Activated CD4-positive, alpha-beta T cell treated with anti-CD3 and anti-CD28 coated beads for 4 hours (primary cell): ENCODE measurements at places on chromosomes 13 and 19.

DNA sequence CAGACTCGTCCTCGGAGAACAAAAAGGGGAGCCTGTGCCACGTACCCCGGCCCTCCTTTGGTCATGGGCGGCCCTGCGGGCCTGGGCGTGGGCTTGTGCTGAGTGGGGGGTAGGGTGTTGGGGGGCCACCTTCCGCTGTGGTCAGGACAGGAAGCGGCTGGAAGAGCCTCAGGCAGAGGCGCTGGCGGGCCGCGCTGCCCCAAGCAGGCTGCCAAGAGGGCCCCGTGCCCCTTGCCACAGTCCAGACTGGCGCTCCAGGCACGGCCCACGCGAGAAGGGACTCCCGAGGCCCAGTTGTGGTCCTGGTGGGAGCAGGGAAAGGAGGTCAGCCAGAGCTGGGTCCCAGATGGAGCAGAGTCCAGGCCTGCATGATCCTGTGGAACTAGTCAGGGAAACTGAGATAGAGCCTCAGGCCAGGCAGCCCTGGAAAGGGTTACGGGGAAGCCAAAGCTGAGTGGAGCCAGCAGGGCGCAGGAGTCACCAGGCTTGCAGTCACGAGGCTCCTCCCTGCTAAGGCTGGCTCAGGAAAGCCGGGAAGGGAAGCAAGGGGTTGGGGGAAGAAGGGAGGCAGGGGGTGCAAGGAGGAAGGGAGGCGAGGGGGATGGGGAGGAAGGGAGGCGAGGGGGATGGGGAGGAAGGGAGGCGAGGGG, 135.0 kb downstream of the CRYL1 start:
- DNase-seq = no peak

DNA sequence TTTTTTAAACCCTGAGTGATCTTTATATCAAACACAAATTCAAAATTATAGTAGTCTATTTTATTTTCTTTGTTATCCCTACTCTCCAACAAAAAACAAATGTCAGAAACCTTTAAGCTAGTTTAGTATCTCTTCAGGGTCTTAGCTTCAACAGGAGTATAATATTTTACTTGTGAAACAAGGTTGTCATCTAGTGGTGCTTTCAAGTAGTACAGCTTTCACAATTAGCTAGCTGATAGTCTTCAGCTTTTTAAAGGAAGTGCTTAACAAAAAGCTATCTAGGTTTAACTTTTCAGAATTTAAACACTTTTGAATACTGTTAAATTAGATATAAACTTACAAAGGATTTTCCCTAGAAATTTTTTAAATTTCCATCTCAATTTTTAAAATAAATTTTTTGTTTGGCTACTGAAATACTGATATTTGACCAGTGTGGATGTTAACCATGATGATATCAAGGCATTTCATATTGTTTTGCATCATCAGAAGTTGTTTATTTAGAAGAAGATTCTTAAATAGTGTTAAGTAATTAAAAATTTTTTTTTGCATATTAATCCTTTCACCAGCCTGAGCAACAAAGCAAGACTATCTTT, 34.2 kb downstream of the TDRD3 start:
- DNase-seq = no peak

- DNase-seq = no peak
Measured at GRCh38 chr13:80870186-80870585, 529.3 kb upstream of the SPRY2 start.

DNA sequence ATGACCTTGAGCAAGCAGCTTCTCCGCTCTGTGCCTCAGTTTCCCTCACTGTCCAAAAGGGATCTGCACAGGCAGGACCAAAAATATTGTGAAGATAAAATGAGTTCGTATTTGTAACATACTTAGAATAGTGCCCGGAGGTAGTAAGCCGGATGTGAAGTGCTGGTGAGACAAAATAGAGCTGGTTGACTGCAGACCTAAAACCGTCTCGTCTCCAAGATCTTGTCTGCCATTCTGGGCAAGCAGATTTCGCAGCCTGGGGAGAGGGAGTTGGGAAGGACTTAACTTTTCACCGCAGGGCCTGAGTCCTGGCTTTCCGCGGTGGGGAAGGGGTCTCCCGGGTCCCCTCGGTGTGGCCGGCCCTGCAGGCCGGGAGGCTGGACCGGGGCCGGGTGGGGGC, 8.2 kb upstream of the BBC3 start:
- DNase-seq = no peak

DNA sequence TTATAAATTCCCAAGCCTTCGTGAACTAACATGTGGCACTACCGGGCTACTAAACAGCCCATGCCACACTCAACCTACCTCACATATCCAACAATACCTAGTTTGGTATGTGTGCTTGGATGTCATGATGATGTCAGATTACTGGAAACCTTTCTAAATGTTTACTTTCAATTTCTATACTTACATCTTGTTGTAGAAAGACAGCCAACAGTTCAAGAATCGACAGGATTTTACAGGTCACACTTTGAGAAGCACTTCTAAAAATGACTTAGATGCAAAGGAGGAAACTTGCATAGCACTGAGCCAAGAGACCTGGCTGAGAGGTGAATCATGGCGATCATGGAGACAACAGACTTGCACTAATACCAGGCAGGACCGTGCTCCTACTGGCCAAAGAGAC, 209.9 kb downstream of the COL4A1 start:
- no peak for DNase-seq

- no peak for DNase-seq
Measured at GRCh38 chr13:96824140-96824539, 170.1 kb downstream of the OXGR1 start.

- DNase-seq = no peak
Measured at GRCh38 chr13:101618440-101619187, 166.1 kb downstream of the ITGBL1 start.

DNA sequence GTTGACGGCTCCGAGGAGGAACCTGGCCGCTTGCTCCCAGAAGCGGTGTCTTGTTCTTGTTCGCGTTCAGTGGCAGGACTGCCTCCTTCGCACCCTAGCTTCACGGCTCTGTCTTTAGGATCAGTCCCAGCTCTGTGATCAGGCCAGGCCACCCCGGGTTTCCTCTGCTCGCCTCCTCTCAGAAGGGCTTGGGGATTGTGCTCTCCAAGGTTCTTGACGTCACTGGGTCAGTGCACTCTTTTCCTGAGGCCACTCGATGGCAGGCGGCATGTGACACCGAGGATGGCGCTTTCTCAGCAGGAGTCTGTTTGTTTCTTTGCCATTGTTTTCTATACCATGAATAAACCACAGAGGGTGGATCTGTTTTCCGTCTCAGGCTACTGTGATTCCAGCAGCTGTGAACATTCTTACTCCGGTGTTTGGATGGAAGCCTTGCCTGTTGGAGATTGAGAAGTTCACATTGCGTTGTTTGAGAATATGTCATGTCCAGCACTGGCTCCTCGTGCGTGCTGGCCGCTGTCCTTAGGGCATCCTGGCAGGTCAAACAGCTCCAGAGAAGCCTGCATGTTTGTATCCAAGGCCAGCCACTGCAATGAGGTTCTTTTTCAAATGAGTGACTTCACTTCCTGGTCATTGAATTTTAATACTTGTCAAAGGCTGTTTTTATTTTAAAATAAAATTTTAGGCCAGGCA, 44.5 kb downstream of the SLC7A9 start:
- DNase-seq = no peak

- no peak for DNase-seq
Measured at GRCh38 chr13:110885966-110886869, 28.7 kb downstream of the ANKRD10 start.

DNA sequence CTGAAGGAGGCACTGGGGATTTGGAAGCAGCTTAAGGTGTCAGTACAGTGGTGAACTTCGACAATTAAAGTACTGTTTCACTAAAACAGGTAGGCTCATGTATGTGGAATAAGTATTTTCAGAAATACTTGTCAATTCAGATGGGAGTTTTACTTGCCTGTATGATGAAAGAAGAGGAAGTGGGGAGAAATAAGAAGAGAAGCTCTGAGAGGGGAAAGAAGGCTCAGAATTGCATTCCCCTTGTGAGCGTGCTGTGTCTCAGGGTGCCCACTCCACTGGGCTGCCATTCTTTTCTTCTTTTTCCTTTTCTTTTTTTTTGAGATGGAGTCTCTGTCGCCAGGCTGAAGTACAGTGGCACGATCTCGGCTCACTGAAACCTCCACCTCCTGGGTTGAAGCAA, 38.6 kb upstream of the RNF17 start:
- no peak for DNase-seq

- no peak for DNase-seq
Measured at GRCh38 chr13:31043957-31044356, 111.5 kb downstream of the TEX26 start.
